ENCODE measurements at places on chromosomes 1 and 21.

- DNase-seq: no peak
Measured at GRCh38 chr1:38291906-38292521, 245.4 kb upstream of the POU3F1 start.

- no peak for DNase-seq
Measured at GRCh38 chr1:95233319-95233736, 682 bp upstream of the RWDD3 start.

- DNase-seq: no peak
Measured at GRCh38 chr1:153944005-153944826, 2.3 kb downstream of the DENND4B start.

DNA sequence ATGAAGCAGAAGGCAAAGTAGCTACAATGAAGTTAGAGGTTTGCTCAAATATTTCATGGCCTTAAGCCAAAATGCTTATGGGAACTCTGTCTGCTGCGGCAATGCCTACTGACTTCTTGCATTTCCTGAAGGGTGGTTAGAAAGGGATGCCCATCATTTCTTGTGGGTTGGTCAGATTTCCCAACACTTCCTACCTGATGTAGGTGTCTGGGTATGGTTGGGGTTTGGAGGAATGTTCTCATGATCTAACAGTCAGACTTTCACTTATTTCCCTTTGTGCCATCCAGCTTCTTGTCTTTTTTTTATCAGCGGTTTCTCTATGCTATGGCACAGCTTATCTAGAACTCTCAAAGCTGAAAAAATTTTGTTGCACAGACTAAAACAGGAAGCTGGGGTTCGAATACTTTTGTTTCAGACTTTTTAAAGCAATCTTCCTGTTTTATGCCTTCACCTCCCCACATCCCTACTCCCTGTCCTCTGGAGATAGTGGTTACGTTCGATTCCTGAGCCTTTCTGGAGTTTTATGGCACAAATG is 307.7 kb downstream of the USP25 start:
- DNase-seq: no peak

GRCh38 chr1:43532716-43533115 is 2.0 kb downstream of the PTPRF start:
- no peak for DNase-seq

DNA sequence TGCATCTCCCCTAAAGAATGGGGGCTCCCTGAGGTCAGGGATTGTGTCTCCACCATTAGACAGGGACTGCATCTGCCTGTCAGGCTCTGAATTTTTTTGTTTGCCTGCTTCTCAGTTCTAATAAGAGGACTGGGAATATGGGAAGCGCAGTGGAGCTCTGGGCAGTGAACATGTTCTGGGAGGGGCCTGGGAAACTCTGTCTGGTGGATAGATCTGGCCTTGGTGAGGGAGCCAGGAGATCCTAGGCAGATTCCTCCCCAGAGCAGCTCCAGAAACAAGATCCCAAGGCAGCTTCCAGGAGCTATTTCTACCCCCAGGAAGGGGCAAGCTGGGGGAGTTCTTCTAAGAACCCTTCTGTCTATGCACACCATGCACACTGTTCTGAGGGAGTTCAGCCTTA is 12.6 kb upstream of the MYOG start:
- DNase-seq: no peak

DNA sequence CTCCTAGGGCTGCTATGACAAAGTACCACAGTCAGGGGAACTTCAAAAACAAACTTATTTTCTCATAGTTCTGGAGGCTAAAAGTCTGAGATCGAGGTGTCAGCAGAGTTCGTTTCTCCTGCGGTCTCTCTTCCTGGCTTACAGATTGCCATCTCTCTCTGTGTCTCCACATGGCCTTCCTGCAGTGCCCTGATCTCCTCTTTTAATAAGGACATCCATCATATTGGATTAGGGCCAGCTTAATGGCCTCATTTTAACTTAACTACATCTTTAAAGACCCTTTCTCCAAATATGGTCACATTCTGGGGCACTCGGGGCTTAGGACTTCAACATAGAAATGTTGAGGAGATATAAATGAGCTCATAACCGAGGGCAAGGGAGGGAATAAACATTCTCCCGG is 12.2 kb downstream of the C1orf74 start:
- DNase-seq: no peak

- no peak for DNase-seq
Measured at GRCh38 chr1:241276391-241276790, 80.6 kb downstream of the RGS7 start.

GRCh38 chr1:191419842-191420241 is 738.4 kb upstream of the RGS18 start:
- no peak for DNase-seq

DNA sequence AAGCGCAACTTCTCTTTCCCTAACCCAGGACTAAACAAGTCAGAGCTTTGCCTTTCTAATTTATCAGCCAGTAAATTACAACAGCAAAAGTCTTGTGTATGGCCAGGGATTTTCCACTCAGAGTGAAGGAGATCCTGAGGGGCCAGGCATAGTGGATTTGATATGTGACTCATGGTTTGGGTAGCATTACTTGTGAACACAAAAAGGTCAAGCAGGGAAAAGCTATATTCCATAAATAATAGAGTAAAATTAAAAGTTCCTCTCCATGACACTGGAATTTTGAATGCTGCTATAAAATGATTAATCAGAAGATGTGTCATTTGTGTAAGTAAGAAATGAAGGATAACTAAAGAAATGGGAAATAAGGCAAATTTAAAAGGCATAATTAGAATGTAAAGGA is 284.8 kb downstream of the HLX start:
- no peak for DNase-seq

GRCh38 chr1:187415065-187415464 is 586.3 kb downstream of the PLA2G4A start:
- DNase-seq: no peak

GRCh38 chr1:209041927-209042326 is 541.6 kb upstream of the CAMK1G start:
- DNase-seq: no peak

GRCh38 chr1:157073944-157074685 is 25.5 kb downstream of the ETV3L start:
- no peak for DNase-seq

Data from activated CD8-positive, alpha-beta memory T cell treated with anti-CD3 and anti-CD28 coated beads for 1 hour (primary cell).